ENCODE measurements at places on chromosomes 6 and 20. TPM values are rescaled to one million over a fixed set of nuclear protein-coding genes. Genes with fewer than 3 reads are reported as not detected.

DNA sequence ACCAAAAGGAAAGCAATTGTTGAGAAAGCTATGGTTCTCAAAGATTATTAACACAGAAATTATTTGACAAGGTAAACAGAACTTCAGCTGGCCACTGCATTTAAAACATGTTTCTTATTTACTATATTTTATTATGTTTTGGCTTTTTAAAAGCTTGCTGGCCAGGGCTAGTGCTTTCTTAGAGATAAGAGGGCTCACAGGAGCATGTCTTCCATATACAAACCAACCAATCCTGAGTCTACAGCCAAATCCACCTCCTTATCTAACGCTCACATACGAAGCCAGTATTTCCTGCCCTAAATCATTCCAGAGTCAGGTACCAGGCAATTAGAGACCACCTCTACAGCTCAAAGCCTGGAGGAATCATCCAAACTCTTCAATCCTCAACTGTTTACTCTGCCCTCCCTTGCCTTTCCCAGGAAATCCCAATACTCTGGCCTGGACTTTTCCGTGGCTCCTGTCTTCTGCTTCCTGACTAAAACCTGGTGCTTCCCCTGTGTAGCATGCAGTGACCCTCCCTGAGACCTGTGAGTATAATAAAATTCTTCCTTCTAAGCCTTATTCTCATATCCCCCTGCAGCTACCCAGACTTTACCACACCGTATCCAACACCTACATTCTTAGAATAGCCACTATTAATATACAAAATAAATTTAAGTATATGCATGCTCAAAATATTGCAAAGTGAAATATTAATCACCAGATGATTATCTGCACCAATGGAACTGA is 33.2 kb downstream of the RANBP9 start:
- no peak overlapping the region for H3K4me3 ChIP-seq
- H3K4me1 ChIP-seq: peaks cover 18% of the 10 kb centered on the region
- peak overlapping the region; percentile 45 for H3K27ac ChIP-seq
- no peaks in the 10 kb centered on the region for H3K27me3 ChIP-seq

- no peaks in the 10 kb centered on the region for H3K27me3 ChIP-seq
- H3K4me1 ChIP-seq: peaks cover 59% of the 10 kb centered on the region
- no peak for DNase-seq
- no peak overlapping the region for H3K27ac ChIP-seq
Observed at GRCh38 chr6:53058388-53059195, 6.6 kb upstream of the FBXO9 start.

DNA sequence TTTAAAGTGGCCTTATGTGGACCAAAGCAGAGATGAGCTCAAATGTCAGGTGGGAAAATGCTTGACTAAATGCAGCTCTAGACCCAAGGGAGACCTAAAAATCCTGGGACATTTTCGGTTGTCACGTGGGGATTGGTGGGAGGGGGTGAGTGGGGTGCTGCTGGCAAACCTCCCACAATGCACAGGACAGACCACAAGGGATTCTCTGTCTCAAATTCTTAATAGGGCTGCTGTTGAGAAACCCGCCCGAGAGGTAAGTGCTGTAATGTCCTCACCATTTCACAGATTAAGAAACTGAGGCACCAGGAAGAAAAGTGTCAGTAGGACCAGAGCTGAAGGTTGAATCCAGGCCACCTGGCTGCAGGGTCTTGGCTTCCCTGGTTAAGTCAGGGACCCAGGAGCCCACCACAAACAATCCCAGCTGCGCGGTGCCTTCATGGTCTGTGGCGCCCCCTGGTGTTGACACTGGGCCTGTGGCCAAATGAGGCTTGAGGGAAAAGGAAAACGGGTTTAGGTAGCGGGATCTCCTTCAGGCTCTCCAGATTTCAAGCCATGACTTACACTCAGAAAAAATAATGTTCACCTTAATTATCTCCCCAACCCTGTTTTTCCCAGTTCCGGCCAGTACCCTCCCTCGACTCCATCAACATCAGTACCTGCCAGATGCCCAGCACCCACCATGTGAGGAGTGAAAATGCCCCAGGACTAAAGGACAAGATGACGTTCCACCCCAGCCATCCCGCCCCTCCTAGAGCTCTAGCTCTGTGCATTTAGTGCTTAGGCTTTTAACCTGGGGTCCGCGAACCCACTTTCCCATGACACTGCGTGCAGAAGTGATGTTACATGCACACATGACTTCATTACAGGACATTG is 7.2 kb downstream of the HLA-G start:
- peak; percentile 49 for DNase-seq
- H3K36me3 ChIP-seq: no peaks in the 10 kb centered on the region
- H3K27me3 ChIP-seq: no peaks in the 10 kb centered on the region
- H3K4me1 ChIP-seq: no peaks in the 10 kb centered on the region
- H3K4me3 ChIP-seq: no peak overlapping the region

GRCh38 chr20:51720854-51721253 is 47.3 kb downstream of the ATP9A start:
- no peak overlapping the region for H3K27ac ChIP-seq
- no peaks in the 10 kb centered on the region for H3K36me3 ChIP-seq
- H3K4me1 ChIP-seq: no peaks in the 10 kb centered on the region
- DNase-seq: no peak

DNA sequence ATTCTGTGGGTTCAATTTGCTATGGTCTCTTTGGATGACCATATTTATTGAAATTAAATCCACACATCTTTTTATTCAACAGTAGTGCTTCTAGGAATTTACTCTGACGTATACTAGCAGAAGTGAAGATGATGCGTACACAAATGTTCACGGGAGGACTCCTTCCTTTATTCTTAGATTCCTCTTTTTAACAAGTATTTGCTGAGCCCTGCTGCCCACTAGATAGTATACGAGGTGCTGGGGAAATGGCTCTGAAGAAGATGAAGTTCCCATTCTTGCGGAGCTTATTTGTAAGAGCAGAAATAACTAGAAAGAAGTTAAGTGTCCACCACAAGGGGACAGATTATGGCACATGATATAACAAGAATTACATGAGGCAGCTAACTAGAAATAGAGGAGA is 145.2 kb downstream of the DOK5 start:
- H3K4me3 ChIP-seq: no peak overlapping the region
- no peak for DNase-seq
- no peaks in the 10 kb centered on the region for H3K27me3 ChIP-seq
- no peak overlapping the region for H3K27ac ChIP-seq

- H3K27ac ChIP-seq: no peak overlapping the region
- DNase-seq: no peak
- H3K4me3 ChIP-seq: no peak overlapping the region
Observed at GRCh38 chr20:16069389-16070010, 503.7 kb downstream of the KIF16B start.

DNA sequence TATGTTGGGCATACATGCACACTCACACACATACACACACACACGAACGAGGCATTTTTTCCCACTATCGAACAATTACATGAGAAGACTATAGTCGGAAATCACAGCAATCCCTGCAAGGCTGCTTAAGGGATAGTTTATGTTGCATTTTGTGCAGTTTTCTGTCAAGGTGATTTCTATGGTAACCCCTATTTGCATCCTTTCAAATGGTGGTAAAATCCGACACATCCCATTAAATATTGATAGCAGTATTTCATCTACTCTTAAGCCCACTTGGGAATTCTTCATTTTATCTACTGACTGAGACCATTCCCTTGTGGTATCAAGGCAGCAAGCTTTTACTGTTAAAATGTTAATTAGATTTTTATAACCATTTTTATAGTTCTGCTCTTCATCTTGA is 457.8 kb downstream of the HACE1 start:
- H3K4me3 ChIP-seq: no peak overlapping the region
- no peak overlapping the region for H3K27ac ChIP-seq
- H3K27me3 ChIP-seq: no peaks in the 10 kb centered on the region
- H3K36me3 ChIP-seq: no peaks in the 10 kb centered on the region
- H3K4me1 ChIP-seq: no peaks in the 10 kb centered on the region

The TNF gene
- total RNA-seq: 0.66 TPM

The PNPLA1 gene
- total RNA-seq: not detected

The FHL5 gene
- 4.9 TPM for total RNA-seq

The MEA1 gene
- 32.9 TPM for total RNA-seq

The SERPINB6 gene
- 113 TPM for total RNA-seq

The TMC2 gene
- 0.26 TPM for total RNA-seq

Data from body of pancreas (tissue), 4 donors.